Esophagus muscularis mucosa (tissue), 4 donors: ENCODE measurements at places on chromosomes 16 and 17.

GRCh38 chr17:28773736-28774135 lies 29.9 kb downstream of the TRAF4 start:
- DNase-seq, result no peak

GRCh38 chr16:67736858-67737257 lies 17.7 kb upstream of the GFOD2 start:
- DNase-seq, result no peak

DNA sequence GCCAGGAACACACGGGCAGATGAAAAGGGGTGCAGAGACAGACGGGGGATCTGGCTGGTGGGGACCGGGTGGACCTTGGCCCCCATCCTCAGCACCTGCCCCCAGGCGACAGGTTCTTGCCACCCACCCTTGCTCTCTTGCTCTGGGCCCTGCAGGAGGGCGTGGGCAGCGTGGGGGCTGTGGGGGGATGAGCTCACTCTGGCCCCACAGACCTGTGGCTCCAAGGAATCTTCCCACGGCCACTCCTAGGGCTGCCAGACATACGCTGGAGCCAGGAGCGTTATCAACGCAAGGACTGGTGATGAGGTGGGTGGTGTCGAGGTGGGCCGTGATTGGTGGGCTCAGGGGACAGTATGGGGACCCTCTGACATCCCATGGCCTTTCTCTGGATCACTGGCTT lies 6.3 kb downstream of the CTRB1 start:
- DNase-seq, result no peak

DNA sequence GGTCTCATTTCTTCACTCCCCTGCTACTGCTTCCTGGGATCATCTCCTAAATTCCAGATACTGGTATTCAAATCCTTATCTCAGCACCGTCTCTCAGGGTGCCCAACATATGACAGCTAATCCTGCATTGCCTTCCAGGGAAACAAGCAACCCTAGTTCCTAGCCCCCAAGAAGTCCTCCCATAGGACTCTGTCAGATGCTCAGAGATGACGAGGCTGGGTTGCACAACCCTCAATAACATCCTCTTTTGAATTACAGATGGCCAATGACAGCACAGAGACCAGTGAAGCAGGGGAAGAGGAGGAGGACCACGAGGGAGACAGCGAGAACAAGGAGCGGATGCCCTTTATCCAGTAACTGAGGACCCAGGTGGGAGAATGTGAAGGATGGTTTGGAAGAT lies 45.0 kb upstream of the CLEC3A start:
- no peak for DNase-seq

DNA sequence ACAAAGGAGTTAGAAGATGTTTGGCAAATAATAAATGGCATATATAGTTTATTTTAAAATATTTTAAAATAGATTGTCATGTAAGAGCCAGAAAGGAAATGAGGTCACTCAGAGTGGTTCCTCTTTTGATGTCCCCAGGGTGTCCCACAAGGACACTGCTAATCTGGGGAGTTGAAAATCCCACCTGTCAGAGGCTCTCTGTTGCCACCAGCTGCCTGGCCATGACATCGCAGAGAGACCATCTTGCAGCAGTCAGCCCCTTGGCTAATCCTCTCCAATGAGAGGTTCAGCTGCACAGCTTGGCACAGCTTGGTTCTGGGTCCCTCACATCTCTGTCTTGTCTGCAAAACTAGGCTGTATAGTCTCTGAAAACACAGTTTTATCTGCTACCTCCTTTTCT lies 11.0 kb upstream of the RBFOX1 start:
- DNase-seq, result no peak
